Right ventricle myocardium inferior (tissue), 1 donor: ENCODE measurements at places on chromosomes 3 and 15. TPM values are rescaled to one million over a fixed set of nuclear protein-coding genes. Genes with fewer than 3 reads are reported as not detected.

Gene RLBP1
- total RNA-seq = not detected

Gene TERB2
- total RNA-seq = not detected

Gene NR1I2
- not detected for total RNA-seq

Gene CYP19A1
- 0.65 TPM for total RNA-seq

Gene ATP8B4
- total RNA-seq = 6.1 TPM

Gene CD200
- total RNA-seq = 0.92 TPM

Gene SPINK8
- not detected for total RNA-seq

Gene CFAP100
- total RNA-seq = not detected

Gene APBA2
- total RNA-seq = 2.0 TPM

Gene CCR4
- total RNA-seq = 0.08 TPM

Gene C3orf20
- total RNA-seq = not detected

Gene CACNA1D
- total RNA-seq = 1.1 TPM

Gene PRR23B
- not detected for total RNA-seq

Gene HDC
- total RNA-seq = 0.57 TPM

Gene PLA2G4E
- total RNA-seq = 0.05 TPM

Gene FBN1
- total RNA-seq = 41.0 TPM

Gene GAP43
- total RNA-seq = 0.22 TPM

Gene SIDT1
- total RNA-seq = 0.62 TPM

Gene CP
- total RNA-seq = 3.4 TPM

Gene RMDN3
- 19.1 TPM for total RNA-seq

Gene SPINT1
- total RNA-seq = 2.0 TPM

Gene SMCO1
- total RNA-seq = 78.6 TPM
